Right forelimb (tissue), 1 donor: ENCODE measurements at places on chromosomes 3 and 15.

DNA sequence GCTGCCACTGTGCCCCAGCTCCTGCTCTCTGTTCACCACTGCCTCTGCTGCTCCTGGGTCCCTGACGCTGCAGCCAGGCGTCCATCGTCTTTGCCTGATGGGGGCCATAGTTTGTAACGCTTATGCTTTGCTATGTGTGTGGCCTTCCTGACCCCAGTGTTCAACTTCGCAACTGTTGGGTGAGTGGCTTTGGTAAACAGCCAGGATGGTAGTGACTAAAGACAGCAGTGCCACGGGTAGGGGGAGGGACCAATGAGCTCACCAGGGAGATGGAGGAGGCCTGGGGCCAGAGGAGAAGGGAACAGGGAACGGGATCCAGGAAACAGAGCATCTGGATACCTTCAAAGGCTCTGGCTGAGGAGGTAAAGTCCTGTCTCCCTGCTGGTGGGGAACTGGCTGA, 75.9 kb upstream of the ALDH1L1 start:
- DNase-seq, result no peak

- DNase-seq, result no peak
Measured at GRCh38 chr15:71261909-71262308, 146.6 kb downstream of the THSD4 start.

DNA sequence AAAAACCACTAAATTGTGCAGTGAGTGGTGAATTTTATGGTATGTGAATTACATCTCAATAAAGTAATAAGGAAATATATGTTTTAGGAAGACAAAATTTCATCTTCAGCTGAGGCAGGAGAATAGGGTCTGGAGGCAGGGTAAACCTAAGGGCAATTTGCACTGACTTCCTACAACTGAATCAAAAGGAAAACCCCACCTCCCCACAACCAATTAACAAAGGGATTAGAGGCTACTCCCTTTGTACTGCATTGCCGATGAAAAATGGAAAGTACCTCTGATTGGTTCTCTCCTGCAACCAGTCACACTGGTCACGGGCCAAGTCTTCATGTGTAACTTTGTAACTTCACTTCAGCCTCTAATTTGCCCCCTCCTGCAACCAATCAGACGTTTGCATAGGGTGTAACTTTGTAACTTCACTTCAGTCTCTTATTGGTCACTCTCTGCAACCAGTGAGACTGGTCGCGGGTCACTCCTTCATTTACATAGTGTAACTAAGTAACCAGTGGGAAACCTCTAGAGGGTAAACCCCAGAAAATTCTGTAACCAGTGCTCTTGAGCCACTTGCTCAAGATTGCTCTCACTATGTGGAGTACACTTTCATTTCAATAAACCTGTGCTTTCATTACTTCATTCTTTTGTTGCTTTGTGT, 244.5 kb downstream of the CNTN4 start:
- no peak for DNase-seq

DNA sequence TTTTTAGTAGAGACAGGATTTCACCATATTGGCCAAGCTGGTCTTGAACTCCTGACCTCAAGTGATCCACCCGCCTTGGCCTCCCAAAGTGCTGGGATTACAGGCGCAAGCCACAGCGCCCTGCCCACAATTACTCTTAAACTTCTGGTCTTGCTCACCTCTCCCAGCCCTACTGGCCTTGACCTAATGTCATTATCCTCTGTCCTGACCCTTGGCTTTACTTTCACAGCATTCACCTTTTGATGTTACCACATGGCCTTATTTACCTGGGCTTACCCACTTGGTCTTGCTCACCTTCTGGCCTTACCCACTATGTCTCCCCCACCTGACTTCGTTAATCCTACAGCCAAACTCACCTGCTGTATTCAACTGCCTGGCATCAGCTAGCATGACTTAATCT, 105.9 kb downstream of the IL12A start:
- DNase-seq, result no peak

- DNase-seq, result no peak
Measured at GRCh38 chr3:179324270-179324754, 1.5 kb downstream of the ZNF639 start.

DNA sequence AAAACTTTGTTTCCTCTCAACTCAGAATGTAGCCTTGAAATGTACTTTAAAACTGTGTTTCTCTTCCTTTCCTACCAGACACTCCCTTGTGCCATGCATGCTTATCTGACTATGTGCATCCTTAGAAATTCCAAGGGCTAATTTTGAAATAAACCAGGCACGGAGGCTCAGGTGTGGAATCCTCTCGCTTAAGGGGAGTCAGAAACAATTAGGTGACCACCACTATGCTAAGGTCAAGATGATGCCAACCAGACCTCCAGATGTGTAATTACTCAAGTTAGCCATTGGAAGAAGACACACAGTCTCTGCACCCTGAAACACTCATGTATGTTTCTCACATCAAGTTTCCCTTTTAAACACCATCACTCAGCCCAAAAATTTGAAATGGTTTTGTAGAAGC, 572.1 kb downstream of the VGLL3 start:
- no peak for DNase-seq

DNA sequence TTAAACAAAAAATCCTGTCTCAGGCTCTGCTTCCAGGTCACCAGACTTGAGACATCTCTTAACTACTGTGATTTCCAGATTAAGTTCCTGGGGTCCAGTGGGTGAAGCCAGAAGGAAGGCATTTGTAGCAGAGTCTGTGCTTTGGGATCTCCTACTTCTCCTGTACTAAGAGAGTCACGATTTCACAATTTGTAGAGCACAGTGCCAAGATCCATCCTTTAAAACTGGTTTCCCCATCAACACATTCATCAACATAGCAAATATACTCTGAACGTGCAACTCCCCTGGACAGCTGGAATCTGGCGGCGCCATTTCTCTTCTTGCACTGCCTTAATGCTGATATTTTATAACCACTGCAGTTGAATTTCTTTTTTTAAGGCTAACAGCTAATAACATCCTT, 33.2 kb downstream of the CDCP1 start:
- DNase-seq, result no peak

DNA sequence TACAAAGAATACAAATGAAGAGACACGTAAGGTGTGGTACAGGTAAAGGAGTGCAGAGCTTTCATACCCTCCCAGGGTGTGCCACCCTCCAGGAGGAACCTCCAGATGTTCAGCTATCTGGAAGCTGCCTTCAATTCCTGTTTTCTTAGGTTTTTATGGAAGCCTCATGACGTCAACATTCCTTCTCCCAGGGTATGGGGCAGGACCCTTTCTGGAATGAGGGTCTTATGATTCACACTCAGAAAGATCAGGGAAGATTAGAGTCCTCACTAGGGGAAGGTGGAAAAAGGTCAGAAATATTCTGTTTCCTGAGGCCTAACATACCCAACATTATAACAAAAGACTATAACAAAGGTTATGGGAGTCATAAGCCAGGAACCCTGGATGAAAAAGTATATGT, 99.8 kb upstream of the PLCL2 start:
- no peak for DNase-seq

- DNase-seq, result no peak
Measured at GRCh38 chr3:12905316-12906071, 64.1 kb upstream of the RPL32 start.
